Lower lobe of right lung (tissue), 2 donors: ENCODE measurements at places on chromosomes 16 and 17. TPM values are rescaled to one million over a fixed set of nuclear protein-coding genes. Genes with fewer than 3 reads are reported as not detected.

- no peak overlapping the region for H3K4me3 ChIP-seq
- no peaks in the 10 kb centered on the region for H3K27me3 ChIP-seq
- H3K36me3 ChIP-seq = no peaks in the 10 kb centered on the region
- DNase-seq = no peak
- H3K27ac ChIP-seq = no peak overlapping the region
- H3K4me1 ChIP-seq = peaks cover 72% of the 10 kb centered on the region
Measured at GRCh38 chr17:10116753-10117420, 81.5 kb downstream of the GAS7 start.

Gene KRT27
- total RNA-seq = not detected

- no peaks in the 10 kb centered on the region for H3K36me3 ChIP-seq
- DNase-seq = no peak
- peaks cover 15% of the 10 kb centered on the region for H3K4me1 ChIP-seq
- H3K4me3 ChIP-seq = peak overlapping the region; percentile 40
Measured at GRCh38 chr17:27380551-27380950, 75.7 kb upstream of the KSR1 start.

DNA sequence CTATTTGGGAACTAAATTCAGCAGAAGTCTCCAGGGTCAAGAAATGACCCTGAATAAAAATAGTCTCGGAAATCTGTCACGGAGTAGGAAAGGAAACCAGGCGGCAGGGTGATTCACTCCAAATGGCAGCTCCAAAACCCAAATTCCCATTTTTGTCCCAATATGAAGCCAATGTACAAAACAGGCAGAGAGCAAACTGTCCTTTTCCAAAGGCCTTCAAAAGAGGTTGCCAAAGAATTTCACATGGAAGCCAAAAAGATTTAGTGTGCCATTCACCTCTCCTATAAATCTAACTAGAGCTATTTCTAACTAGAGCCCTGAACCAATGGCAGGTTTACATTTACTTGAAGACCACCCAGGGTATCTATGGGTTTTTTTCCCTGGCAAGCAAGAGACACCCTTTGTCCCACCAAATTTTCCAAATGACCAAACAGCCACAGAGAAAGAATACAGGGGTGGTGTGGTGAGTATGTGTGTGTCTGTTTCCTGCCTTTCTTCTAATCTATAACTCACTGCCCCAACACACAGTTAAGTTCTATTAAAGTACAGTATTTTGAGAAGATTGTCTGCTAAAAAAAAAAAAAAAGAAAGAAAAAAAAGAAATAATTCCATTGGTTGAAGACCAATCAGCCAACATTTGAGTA, 6.8 kb downstream of the MYO1D start:
- H3K27ac ChIP-seq = peak overlapping the region; percentile 36
- H3K36me3 ChIP-seq = no peaks in the 10 kb centered on the region

- peak overlapping the region; percentile 41 for H3K27ac ChIP-seq
- peak; percentile 38 for DNase-seq
- H3K4me1 ChIP-seq = peaks cover 62% of the 10 kb centered on the region
- H3K27me3 ChIP-seq = no peaks in the 10 kb centered on the region
- H3K4me3 ChIP-seq = no peak overlapping the region
Measured at GRCh38 chr16:57530522-57531252, 5.7 kb downstream of the CCDC102A start.

- H3K4me3 ChIP-seq = no peak overlapping the region
Measured at GRCh38 chr17:66655861-66656260, 179.1 kb upstream of the CACNG5 start.

- no peaks in the 10 kb centered on the region for H3K4me1 ChIP-seq
- H3K27ac ChIP-seq = no peak overlapping the region
- H3K36me3 ChIP-seq = no peaks in the 10 kb centered on the region
- no peaks in the 10 kb centered on the region for H3K27me3 ChIP-seq
Measured at GRCh38 chr17:1989135-1989534, 36.0 kb downstream of the RTN4RL1 start.

GRCh38 chr16:30068750-30069610, 3.4 kb downstream of the ALDOA start:
- DNase-seq = no peak
- no peak overlapping the region for H3K4me3 ChIP-seq
- peaks cover 37% of the 10 kb centered on the region for H3K4me1 ChIP-seq
- H3K27ac ChIP-seq = no peak overlapping the region

Gene G6PC1
- total RNA-seq = not detected

DNA sequence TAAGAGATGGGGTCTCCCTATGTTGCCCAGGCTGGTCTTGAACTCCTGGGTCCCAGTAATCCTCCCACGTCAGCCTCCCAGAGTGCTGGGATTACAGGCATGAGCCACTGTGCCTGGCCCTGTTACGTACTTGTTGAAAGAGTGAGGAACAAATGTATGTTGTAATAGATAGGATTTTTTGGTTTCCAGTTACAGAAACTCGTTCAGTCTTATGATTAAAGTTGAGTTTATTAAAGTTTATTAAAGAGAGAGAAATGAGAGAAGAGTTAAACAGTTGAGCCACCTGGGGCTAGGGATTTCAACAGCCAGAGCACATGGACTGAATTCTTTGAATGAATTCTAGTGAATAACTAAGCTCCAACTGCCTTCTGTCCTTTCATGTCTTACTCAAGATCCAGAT, 3.7 kb downstream of the TADA2A start:
- no peaks in the 10 kb centered on the region for H3K27me3 ChIP-seq
- no peak overlapping the region for H3K27ac ChIP-seq
- H3K4me1 ChIP-seq = peaks cover 18% of the 10 kb centered on the region
- H3K4me3 ChIP-seq = no peak overlapping the region

- peaks cover 95% of the 10 kb centered on the region for H3K36me3 ChIP-seq
- no peak overlapping the region for H3K27ac ChIP-seq
- no peak overlapping the region for H3K4me3 ChIP-seq
- H3K4me1 ChIP-seq = no peaks in the 10 kb centered on the region
- no peaks in the 10 kb centered on the region for H3K27me3 ChIP-seq
Measured at GRCh38 chr17:28395968-28396367, 10.0 kb downstream of the SLC46A1 start.

DNA sequence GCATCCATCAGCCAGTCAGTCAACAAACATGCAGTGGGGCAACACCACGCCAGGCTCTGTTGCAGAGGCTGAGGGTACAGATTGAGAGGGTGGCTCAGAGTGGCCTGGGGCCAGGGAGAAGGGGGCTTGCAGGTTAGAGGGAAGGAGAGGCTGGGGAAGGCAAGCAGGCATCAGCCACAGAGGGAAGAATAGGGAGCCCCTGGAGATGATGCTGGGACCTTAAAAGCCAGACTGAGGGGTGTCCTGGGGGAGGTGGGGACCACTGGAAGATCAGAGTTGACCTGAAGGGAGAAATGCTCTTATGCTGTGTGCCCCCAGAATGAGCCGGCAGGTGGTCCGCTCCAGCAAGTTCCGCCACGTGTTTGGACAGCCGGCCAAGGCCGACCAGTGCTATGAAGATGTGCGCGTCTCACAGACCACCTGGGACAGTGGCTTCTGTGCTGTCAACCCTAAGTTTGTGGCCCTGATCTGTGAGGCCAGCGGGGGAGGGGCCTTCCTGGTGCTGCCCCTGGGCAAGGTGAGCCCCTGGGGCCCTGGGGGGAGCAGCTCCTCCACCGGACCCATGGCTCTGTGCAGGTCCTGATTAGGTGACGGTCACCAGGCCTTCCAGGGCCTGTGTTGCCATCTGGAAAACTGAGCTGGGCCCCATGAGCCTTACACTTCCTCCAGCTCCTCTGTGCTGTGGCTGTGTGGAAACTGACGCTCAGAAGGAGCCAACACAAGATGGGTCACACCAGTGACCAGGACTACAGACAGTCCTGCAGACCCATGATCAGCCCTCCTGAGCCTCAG, 1.7 kb downstream of the CORO1A start:
- H3K4me1 ChIP-seq = peaks cover 20% of the 10 kb centered on the region
- no peaks in the 10 kb centered on the region for H3K27me3 ChIP-seq
- H3K36me3 ChIP-seq = peaks cover 10% of the 10 kb centered on the region
- DNase-seq = peak; percentile 47
- peak overlapping the region; percentile 78 for H3K27ac ChIP-seq
- H3K4me3 ChIP-seq = peak overlapping the region; percentile 69

Gene ARHGAP23
- total RNA-seq = 48.4 TPM

DNA sequence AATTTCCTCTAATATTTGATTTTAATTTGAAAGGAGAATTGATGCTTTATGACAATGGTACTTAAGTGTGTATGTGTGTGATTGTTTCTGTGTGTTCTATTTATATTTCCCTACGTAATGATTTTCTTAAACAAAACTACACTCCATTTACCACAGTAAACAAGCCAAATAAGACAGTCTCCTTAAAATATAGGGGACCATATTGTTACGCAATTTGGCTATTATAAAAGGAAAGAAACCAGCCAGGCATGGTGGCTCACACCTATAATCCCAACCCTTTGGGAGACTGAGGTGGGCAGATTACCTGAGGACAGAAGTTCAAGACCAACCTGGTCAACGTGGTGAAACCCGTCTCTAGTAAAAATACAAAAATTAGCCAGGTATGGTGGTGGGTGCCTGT, 1134.1 kb downstream of the CDH8 start:
- no peaks in the 10 kb centered on the region for H3K36me3 ChIP-seq
- no peaks in the 10 kb centered on the region for H3K27me3 ChIP-seq
- H3K4me3 ChIP-seq = no peak overlapping the region
- no peak overlapping the region for H3K27ac ChIP-seq
- no peak for DNase-seq
- no peaks in the 10 kb centered on the region for H3K4me1 ChIP-seq

GRCh38 chr16:28140788-28141618, 70.8 kb downstream of the XPO6 start:
- no peaks in the 10 kb centered on the region for H3K27me3 ChIP-seq
- peak overlapping the region; percentile 75 for H3K27ac ChIP-seq
- no peak overlapping the region for H3K4me3 ChIP-seq
- DNase-seq = peak; percentile 53
- H3K36me3 ChIP-seq = peaks cover 29% of the 10 kb centered on the region
- peaks cover 9% of the 10 kb centered on the region for H3K4me1 ChIP-seq

DNA sequence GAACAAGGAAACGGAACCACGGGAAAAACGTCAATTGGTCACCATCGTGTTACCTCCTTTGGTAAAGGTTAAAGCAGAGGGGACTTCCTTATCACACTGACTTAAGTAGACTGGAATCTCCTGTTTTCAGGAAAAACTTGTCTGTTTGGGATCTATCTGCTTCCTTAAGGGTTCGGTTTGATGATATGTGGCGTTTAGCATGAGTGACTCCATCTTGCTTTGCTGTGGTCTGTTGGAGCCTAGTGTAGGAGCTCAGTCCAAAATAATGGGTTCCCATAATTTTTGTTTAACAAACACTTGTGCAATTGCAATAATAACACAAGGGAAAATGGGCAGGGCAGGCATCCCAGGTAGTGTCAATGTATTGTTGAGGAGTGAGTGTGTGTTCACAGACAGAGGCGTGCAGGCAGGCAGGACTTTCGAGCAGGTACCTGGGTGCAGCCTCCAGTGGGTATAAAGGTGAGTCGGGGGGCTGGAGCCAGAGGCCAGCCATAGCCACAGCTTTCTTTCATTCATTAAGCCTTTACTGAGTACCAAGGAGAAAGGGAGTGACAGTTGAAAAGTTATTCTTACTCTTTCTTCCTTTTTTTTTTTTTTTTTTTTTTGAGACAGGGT, 4.3 kb upstream of the ENGASE start:
- peak; percentile 19 for DNase-seq
- no peak overlapping the region for H3K4me3 ChIP-seq
- peaks cover 5% of the 10 kb centered on the region for H3K4me1 ChIP-seq

DNA sequence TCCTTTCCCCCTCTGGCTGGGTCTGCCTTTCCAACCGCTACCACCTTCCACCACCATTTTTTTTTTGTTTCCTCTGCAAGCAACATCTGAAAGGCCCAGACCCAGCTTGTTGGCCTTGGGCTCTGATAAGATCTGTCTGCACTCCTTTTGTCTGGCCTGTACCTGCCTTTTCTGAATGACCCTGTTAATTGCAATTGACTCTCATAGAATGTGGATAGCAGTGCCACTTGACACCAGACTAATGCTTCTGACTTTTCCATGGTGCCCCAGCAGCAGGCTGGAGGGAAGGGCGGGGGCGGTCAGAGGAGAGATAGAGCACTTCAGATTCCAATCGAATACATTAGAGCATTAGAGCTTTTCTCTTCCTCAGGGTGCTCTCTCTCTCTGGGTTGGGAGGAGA, 538.9 kb downstream of the WWOX start:
- no peaks in the 10 kb centered on the region for H3K27me3 ChIP-seq
- H3K36me3 ChIP-seq = no peaks in the 10 kb centered on the region
- no peak overlapping the region for H3K27ac ChIP-seq
- no peak for DNase-seq
- no peaks in the 10 kb centered on the region for H3K4me1 ChIP-seq

Gene BICDL2
- total RNA-seq = 19.5 TPM

DNA sequence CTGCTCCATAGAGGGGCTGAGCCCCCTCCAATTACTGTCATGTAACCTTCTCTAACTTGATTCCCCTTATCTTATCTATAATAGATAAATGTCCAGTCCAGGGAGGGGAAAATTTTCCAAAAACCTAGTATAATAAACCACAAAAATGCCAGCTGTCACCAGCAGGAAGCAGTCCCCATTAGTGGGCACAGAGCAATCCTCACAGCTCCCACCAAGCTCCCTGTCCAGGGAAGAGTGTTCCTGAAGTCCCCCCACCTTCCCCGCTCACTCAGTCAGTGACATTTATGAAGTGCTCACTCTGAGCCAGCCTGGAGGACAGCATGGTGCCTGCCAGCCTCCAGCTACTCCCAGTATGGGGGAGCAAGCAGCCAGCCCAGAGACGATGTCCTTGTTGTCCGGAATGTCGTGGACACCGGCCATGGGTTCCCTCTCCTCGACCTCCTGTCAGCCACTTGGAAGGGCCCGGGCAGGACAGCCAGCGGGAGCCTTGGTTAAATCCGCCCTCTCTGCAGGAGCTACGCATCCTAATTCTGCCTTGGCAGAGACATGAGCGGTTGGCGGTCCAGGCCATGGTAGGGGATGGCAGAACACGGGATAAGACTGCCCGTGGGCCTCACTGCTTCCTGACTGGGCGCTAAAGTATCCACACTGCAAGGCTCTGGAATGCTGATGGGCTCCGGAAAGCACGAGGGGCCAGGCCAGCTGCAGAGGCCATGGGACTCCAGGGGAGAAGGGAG, 102.0 kb upstream of the CDH5 start:
- no peak overlapping the region for H3K4me3 ChIP-seq
- peak overlapping the region; percentile 31 for H3K27ac ChIP-seq
- no peaks in the 10 kb centered on the region for H3K27me3 ChIP-seq
- DNase-seq = no peak

DNA sequence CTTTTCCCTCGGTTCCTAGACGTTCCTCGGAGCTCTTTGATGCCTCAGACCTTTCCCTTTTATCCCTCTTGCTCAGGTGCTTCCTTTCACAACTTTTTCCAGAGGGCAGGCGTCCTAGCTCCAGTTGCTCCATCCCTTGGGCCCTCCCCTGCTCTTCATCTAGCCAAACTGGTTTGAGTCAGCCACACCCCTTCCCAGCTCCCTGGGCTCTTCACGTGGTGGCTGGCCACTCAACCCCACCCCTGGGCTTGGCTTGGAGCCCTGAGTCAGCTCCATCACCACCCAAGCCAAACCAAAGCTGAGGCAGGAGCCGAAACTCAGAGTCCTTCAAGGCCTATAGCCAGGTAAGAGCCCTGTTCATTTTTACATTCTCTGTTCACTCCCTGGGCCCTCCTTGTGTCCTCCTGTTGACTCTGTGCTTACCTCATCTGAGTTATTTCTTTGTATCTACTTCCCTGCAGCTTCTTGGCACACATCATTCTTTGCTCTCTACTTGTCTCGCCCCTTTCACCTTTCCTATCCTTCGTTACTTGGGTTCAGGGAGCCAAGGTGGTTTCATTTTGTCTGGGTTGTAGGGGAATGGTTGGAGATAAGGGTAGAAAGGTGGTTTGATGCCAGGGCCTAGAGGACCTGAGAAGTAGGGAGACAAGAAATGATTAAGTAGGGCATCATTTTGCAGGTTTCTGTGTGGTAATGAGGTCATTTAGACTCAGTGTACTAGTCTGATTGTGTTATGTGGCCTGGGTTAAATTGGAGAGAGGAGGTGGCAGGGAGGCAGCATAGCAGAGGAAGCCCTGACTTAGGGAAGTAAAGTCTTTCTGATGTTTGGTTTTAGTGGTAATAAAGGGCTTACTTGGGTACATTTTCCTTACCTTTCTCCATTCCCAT, 7.6 kb upstream of the PHKG2 start:
- peak; percentile 91 for DNase-seq
- peaks cover 33% of the 10 kb centered on the region for H3K4me1 ChIP-seq
